RPMI7951 (cell line): ENCODE measurements at places on chromosomes 7 and 10.

DNA sequence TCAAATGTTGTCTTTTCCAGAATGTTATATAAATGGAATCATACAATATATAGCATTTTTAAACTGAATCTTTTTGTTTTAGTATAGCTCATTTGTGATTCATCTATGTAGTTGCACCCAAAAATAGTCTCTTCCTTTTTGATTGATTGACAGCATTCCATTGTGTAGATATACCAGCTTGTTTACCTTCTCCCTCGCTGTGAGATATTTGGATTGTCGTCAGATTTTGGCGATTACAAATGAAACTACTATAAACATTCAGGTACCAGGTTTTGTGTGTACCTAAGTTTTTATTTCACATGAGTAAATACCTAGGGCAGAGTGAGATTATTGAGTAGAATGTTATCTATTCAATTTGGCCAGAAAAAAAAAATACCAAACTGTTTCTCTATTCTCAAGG lies 584.7 kb upstream of the SORCS1 start:
- DNase-seq, result no peak

DNA sequence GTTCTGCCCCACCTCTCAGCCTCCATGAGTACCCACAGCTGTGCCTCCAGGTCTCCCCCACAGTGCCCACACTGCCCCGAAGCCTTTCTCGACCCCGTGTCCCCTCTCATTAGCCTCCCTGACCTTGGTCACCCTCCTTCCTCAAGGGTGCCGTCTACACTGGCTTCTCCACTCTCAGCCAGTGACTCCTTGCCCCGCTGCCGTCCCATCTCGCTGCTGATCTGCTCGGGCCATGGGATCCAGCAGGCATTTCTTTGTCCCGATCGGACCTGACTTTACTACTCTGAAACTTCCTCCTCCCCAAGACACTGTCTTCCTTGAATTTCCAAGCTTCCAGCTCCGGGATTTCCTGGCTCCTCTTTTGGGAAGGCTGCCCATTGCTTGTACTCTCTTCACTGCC lies 31.3 kb downstream of the FKBP6 start:
- DNase-seq, result no peak

GRCh38 chr7:22686620-22687019 lies 40.4 kb upstream of the IL6 start:
- DNase-seq, result no peak

DNA sequence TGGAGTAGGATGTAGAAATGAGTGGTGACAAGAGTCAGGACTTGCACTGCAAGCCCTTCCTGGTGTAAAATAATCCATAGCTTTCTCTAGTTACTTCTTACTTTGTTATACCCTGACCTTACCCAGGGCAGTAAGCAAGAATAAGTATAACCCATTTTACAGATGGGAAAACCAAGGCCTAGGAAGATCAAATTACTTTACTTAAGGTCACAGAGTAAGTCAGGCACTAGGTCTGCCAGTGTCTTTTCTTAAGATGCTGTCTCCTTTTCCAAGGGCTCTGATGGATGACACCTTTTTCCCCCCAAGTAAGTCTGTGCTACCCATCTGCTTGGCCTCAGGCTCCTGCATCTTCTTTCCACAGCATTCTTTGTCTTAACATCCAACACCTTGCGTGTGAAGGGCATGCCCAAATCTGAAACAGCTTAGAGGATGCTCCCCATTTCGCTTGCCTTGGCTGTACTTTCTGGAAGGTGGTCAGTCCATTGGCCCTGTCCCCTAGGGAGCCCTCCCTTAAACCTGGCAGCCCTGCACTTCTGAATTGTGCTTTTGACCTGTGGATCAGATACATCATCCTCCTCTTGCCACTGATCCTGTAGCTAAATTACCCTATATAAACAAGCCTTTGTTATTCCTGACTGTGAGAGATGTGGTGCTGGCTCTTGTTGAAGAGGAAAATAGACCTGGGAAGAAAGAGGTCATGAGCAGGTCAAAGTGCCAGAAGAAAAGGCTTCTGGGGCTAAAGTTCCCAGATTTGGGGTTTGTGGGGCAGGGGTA lies 168.6 kb downstream of the LRMDA start:
- DNase-seq, result no peak

DNA sequence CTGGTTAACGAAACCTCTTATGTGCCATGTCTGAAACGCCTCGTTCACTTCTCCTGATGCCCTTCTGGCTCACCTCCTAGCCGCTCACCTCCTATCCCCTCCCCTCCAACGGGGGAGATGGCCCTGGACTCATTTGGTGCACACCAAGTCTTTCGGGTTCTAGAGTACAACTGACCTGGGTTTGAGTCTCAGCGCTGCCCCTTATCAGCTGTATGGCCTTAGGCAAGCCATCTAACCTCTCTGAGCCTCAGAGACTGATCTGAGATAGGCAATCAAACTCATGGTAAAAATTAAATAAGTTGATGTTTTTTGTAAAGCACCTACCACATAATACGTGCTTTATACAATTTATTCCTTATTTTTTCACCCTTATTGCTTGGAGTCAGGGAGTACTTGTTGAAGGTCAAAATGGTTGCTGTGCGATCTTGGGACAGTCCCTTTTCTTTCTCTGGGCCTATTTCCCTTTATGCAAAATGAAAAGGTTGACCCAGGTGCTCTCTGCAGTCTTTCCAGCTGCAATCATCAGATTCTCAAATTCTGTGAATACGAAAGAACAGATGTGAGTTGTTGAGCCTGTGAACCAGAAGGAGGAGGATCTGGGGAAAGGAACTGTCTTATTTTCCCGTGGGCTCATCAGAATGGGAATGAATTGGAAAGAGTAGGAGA lies 31.2 kb upstream of the PLEKHA1 start:
- no peak for DNase-seq

- DNase-seq, result no peak
These were observed 44.9 kb downstream of the MINDY4 start for GRCh38 chr7:30815951-30816644.

DNA sequence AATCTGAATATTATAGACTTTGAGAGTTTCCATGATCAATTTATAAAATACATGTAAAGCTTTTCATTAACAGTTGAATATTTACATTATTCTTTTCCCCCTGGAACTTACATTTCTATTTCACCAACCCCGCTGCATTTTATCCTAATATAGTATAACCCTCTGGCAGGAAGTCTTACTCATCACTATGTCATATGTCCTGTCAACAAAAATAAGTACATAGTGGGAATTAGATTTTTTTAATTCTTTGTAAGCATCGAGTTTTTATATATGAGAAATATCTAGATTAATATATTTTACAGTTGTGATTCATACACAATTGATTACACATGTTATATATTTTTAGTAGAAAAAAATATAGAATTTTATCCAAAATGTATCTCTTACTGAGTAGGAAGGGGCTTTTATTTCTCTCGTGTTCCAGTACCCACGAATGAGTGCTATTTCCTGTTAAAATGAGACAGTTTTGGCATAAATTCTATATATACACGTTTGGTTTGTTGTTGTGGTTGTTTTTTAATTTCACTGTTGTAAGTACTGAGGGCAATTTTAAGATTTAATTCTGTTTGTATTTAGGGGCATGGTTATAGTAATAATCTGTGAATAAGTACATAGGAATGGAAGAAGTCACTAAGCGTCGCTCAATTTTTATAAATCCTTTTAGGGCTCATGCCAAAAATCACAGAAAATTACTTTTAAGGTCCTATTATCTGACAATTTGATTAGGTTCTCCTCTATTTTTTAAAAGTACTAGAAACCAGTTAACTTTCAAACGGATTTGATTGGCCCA lies 87.1 kb downstream of the HECW1 start:
- peak; percentile 51 for DNase-seq

GRCh38 chr10:108388706-108389105 lies 1224.2 kb upstream of the SORCS1 start:
- DNase-seq, result peak; percentile 31

- no peak for DNase-seq
These were observed 29.1 kb downstream of the INPP5F start for GRCh38 chr10:119754936-119755335.

DNA sequence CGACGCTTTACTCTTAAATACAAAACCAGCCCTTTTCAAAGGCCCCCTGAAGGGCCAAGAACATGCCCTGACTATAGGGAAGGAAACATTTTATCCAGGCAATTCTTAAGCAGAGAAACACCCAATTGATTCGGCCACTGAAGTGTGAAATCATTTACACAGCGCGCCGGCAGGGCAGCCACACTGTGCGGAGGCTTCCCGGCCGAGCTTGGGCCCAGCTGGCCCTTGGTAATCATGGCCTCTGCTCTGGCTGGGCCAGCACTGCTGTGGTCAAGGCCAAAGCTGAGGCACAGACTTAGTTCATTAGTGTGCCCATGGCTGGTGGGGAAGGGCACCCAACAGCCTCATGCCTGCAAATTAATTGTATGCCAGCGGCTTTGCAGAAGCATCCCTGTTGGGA lies 143.7 kb upstream of the HABP2 start:
- DNase-seq, result no peak
